ENCODE measurements at places on chromosomes 2 and 18.

- peak; percentile 46 for ATAC-seq
Measured at GRCh38 chr2:240624950-240625621, at the start of gene GPR35. Gene GPR35 (plus strand): TSS chr2:240625480. CDS start chr2:240629953, 4,473 bp downstream.

DNA sequence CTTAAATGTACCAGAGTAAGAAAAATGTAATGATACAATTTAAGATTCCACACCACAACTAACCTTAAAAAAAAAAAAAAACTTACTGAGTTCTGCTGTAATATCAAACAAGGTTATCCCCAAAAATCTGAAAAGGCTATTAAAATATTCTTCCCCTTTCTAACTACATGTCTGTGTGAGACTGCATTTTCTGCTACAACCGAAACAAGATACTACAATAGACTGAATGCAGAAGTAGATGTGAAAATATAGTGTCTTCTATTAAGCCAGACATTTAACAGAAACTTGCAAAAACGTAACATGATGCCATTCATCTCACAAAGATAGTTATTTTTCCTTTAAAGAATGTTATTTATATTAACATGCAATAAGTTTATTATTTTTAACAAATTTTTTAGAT, 16.2 kb downstream of the SS18 start:
- no peak for ATAC-seq

DNA sequence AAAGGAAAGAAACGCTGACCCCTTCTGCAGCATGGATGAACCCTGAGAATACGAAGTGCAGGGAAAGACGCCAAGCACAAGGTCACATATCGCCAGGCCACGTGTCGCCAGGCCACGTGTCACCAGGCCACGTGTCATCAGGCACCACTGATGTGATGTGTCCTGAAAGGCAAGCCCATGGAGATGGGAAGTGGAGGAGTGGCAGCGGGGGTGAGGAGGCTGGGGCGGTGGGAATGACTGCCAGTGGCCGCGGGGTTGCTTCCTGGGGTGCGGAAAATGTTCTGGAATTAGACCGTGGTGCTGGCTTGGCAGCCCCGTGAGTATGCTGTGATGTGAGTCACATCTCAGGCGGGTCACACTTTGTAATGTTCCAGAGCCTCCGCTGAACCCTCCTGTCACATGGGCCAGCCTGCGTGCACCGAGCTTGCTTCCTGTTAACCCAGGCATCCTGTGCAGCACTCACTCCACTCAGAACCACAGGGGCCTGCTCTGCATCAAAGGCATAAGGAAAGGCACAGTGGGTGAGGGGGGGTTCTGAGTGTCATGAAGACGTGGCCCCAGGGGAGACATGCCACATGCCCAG, 39.0 kb downstream of the SLC66A2 start:
- no peak for ATAC-seq

DNA sequence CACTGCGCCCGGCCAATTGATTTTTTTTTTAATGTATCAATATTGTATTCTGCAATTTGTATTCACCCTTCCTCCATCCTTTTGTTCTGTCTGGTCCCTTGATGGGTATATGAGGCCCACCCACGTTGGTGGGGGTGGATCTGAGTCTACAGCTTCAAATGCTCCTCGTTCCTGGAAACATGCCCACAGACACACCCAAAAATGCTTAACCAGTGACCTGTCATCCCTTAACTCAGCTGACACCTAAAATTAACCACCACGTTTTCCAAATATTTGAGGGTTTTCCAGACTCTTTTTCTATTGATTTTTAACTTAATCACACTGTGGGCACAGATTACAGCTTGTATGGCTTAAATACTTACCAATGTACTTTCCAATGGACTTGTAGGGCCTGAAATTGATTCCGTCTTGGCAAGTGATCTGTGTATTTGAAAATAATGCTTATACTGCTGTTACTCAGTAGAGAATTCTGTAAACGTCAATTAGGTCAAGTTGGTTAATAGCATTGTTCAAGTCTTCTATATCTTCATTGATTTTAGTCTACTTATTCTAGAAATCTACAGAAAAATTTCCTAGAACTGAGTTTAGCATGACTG, 34.4 kb upstream of the CYP27C1 start:
- no peak for ATAC-seq

DNA sequence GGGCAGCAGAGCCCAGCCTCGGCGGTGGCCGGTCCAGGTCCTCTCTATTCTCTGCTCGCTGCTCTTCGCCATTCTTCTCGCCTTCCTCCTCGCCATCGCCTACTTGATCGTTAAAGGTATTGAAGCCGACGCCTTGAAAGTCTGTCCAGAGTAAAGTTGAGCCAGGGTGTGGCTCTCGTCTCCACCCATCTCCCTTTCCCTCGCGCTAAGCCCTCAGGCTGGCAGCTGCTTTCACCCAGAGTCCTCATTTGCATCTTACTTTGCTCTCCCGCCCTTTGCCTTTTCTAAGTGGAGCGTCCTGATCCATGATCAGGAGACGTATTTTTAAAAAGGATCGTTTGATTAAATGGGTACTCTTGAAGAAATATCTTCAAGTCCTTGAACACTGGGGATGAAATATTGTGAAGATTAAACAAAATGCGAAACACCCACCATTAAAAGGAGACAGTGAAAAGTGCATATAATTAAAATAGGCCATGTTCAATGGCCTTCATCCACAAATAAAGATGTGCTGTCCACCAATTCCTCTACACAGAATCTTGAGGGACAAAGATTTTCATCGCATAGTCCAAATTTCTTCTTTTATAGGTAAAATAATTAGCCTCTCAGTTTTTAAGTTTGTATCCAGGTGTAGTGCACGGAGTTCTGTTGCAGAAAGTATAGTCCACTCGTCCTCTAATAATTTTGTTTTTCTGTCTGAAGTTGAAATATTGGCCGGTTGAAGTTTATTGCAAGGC, 657 bp downstream of the ARL6IP6 start:
- ATAC-seq = no peak

- no peak for ATAC-seq
Measured at GRCh38 chr2:240397542-240397916, 37.9 kb upstream of the GPC1 start.

DNA sequence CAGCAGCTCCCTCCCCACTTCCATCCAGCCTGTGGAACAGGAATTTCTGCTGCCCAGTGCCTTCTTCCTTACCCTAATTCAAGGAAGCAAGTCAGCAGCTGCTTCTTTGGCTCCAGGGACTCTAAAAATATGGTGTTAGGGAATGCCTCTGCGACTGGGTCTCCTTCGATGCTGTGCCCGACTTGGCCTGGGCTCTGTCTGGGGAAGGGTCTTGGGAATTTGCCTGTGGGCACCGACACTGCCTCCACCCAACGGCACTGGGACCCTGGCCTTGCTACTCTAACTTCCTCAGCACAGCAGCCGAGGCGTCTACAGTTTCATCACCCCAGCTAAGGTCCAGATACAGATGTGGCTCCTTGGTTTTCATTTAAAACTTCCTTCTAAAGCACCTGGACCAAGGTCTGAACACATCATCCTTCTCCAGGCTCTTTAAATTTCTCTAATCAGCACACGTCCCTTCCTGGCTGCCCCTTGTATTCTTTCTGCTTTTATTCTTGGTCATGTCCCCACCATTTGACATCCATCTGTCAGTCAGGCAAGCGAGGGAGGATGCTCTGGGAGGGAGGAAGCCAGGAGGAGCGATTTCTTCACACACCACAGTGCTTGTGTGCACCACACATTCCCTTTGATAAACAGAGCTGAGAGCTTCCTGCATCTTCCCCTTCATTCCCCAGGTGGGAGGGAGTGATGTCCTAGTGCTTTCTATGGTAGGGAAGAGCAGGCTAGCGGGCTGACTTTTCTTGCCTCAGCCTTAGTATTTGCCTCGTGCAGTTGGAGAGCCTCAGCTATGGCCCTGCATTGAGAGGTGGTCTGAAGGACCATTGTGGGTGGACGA, 6.8 kb downstream of the LBH start:
- no peak for ATAC-seq

DNA sequence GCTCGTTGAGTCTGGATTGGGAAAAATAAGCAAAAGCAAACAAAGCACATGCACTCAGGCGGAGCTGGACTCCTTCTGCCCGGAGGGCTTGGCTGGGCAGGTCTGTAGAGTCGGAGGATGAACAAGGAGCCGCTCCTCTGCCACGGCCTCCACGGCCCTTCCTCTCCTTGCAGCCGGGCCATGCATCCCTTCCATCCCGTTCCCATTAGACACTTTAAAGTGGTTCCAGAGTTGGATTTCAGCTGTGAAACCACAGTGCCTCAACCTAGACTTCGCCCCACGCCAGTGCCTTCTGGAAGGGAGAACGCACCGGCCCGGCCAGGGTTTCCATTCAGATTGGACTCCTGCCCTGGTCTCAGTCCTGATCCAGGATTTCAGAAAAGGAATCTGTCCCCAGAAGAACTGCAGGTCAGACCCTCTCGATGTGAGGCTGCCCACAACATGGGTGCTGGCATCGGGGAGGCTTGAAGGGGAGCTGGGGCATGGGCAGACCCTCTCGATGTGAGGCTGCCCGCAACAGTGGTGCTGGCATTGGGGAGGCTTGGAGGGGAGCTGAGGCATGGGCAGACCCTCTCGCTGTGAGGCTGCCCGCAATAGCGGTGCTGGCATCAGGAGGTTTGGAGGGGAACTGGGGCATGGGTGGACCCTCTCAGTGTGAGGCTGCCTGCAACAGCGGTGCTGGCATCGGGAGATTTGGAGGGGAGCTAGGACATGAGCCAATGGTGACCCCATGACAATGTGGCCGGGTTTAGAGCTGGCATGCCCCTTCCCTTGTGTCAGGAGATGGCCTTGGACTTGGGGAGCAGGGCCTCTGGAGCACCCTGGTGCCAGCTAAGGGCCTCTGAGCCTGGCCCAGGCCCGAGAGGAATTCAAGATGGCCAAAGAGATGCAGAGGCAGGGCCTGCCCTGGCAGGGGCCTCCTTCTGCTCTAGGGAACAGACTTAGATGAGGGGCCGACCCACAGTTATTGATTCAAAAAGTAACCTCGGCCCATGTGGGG, 304.5 kb downstream of the NDUFA10 start:
- ATAC-seq = no peak

DNA sequence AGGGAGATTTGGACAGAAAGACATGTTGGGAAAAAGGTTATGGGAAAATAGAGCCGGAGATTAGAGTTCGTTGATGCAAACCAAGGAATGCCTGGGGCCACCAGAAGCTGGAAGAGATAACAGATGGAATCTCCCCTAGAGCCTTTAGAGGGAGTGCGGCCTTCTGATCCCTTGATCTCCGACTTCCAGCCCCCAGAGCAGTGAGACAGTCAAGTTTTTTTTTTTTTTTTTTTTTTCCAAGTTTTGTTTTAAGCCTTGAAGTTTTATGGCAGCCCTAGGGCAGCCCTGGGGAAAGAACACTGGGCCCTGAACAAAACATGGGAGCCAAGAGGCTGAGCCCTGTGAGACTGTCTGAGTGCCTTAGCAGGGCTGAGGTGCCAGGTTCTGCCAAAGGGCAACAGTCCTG, 6.5 kb downstream of the DGKD start:
- no peak for ATAC-seq

DNA sequence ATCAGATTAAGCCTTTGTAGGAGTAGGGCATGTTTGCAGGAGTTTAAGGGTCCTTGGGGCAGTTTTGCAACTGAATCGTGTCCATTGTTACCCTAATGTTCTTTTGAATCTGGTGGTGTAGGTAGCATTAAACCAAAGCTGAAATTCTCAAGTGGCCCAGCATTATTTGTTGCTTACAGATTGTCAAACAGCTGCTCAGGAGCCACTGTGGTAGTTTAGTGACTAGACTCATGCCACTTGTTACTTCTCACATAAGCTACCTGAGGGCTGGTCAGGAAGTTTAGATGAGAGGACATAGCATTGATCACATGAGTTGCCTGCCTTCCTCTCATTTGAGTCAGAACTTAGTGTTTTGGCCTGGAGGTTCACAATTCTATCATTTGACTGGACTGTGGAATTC, 157.6 kb downstream of the HAUS1 start:
- ATAC-seq = no peak

DNA sequence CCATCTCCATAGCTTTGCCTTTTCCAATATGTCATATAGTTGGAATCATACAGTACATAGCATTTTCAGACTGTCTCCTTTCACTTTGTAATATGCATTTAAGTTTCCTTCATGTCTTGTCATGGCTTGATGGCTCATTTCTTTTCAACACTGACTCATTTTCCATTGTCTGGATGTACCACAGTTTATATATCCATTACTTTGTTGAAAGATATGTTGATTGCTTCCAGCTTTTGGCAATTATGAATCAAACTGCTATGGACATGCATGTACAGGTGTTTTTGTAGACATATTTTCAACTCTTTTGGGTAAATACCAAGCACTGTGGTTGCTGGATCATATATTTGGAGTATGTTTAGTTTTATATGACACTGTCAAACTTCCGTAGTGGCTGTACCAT, 26.3 kb downstream of the ACSL3 start:
- no peak for ATAC-seq

DNA sequence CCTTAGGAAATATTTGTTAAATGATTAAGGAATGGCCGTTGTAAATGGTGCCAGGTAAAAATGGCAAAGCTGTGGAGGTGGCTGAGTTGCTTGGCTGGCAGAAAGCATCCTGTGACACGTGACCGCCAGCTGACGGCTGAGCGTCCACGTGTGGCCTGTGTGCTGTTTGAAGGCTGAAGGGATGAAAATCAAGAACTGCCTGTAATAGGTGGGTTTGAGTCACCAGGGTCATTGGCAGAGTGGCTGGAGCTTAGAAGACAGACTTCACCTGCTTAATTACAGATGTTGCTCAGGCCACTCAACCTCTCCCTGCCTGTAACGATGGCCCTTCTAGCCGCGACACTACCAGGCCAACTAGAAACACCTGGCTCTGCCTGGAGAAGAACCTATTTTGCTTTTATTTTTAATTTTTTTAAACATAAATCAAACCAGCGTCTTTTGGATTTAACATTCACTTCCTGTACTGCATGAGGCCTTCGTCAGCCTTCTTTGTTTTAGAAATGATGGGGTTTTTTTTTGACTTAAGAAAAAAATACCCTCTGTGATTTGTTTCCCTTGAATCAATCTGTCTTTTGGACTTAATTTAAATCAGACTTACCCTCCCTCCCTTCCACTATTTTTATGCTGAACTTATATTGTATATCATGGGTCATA, 206.5 kb downstream of the PRKCE start:
- ATAC-seq = no peak

DNA sequence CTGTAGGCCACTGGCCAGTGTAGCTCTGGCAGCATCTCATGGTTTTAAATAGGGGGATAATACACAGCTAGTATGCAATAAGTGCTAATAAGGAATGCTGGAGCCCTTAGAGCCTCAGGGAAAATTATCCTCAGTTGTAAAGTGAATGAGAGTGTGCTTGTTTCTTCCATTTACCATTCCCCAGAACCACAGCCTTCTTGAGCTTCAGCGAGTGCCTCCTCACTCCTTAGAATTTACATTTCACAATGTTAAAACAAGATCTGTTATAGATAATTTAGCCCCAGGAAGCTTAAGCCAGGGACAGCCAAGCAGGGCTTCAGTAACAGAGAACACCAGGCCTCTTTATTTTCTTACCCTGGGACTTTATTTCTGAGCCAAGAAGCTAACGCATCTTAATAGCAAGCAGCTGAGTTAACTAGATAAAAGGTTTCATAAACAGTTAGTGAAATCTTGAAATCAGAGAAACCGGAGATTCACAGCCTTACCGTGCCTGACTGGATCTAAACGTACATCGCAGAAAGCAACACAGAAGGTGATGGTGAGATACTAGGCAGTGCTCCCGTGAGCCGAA, 535.2 kb downstream of the TDRD15 start:
- ATAC-seq = no peak

Data from motor neuron (in vitro differentiated cells).